Fibroblast of skin of left quadriceps (primary cell): ENCODE measurements at places on chromosomes 2 and 18.
A peak's percentile ranks its signal among the peaks of the same experiment; 100 is the strongest.

DNA sequence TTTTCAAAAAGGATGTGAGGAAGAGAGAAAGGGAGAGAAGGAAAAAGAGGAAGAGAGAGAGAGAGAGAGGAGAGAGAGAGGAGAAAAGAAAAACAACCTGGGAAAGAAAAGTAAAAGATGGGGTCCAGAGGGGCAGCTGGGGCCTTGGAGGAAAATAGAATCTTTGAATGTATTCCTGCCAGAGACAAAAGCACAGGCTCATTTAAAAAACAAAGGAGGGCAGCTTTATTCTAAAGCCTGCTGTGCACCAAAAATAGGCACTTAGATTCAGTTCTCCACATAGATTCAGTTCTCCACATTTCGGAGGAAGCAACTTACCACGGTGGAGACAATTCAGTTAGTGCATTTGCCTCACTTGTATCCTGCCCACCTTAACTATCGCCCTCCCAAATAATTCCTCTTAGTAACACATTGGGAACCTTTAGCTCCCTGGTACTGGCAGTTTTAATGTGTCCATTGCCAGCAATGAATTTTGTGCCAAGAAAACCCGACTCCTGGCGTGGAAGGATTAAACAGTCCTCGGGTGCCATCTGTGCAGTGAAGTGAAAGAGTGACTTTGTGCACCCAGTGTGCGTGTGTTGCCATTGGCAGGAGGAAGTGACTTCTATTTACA lies 71.3 kb downstream of the DPP4 start:
- DNase-seq = no peak

GRCh38 chr2:19543663-19544383 lies 185.4 kb upstream of the OSR1 start:
- no peak for DNase-seq

DNA sequence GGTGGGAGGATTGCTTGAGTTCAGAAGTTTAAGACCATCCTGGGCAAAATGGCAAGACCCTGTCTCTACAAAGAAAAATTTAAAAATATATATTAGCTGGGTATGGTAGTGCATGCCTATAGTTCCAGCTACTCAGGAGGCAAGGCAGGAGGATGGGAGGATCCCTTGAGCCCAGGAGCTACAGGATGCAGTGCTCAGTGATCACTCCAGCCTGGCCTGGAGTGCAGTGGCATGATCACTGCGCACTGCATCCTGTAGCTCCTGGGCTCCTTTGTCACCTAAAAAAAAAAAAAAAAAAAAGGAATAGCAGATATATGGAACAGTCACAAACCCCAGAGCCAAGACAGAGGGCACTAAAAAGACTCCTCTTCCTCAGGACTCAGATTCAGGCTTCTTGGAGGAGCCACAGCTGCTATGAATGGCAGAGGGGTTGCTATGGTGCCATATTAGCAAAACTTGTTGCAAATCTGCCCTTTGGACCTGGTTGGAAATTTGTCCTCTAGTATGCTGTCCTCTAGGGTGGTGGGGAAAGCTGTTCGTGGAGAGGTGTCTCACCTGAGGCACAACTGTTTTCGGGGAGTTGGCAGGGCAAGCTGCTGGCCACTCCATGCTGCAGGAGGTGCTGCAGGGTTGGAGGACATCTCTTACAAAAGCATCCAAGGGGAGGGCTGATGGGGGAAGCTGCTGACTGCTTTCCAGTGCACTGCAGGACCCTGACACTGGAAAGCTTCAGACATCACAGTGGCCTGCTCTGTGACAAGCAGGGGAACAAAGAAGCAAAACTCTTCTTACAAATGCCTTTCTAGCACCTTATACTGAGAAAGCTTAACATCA lies 22.7 kb downstream of the CYP20A1 start:
- DNase-seq = no peak

DNA sequence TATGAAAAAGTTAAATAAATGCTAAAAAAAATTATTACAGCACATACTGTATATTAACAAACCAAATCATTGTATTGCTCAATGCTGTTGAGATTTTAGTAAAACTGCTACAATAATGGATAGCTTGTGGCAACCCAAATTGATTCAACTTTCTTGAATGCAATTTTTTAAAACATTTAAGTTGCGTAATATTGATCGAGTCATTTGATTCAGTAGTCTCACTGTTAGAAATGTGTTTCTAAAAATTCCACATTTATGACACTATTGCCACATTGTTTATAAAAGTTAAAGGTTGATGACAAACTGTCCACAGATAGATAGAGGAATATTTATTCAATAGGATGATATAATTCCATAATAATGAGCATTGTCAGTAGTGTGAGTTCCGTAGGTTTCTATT lies 640.7 kb upstream of the CRIM1 start:
- no peak for DNase-seq

GRCh38 chr2:8511868-8512612 lies 169.8 kb upstream of the ID2 start:
- DNase-seq = peak; percentile 12

- no peak for DNase-seq
Measured at GRCh38 chr2:179595284-179595683, 266.1 kb downstream of the ZNF385B start.

GRCh38 chr2:200850512-200851256 lies 13.8 kb downstream of the CLK1 start:
- no peak for DNase-seq

- DNase-seq = no peak
Measured at GRCh38 chr18:73975266-73975665, 172.4 kb downstream of the FBXO15 start.

- DNase-seq = no peak
Measured at GRCh38 chr2:153101187-153101586, 377.4 kb downstream of the RPRM start.

DNA sequence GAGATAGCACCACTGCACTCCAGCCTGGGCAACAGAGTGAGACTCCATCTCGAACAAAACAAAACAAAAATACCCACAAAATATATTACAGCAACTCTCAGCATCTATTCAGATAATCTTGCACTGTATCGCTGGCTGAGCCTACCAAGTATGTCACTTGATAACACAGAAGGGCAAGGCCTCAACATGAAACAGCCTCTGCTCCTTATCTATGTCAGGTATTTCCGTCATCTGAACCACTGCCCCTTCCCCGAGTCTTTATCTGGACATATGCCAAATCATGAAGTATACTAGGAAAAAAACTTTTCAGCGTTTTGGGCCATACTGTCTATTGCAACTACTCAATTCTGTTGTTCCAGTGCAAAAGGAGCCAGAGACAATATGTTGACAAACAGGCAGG lies 17.7 kb downstream of the PDIA6 start:
- no peak for DNase-seq

DNA sequence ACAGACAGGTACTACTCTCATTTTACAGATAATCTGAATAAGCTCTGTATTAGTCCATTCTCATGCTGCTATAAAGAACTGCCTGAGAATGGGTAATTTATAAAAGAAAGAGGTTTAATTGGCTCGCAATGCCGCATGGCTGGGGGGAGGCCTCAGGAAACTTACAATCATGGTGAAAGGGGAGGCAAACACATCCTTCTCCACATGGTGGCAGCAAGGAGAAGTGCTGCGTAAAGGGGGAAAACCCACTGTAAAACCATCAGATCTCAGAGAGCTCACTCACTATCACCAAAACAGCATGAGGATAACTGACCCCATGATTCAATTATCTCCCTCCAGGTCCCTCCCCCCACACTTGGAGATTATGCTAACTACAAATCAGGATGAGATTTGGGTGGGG lies 254.4 kb downstream of the KCNE4 start:
- DNase-seq = no peak

DNA sequence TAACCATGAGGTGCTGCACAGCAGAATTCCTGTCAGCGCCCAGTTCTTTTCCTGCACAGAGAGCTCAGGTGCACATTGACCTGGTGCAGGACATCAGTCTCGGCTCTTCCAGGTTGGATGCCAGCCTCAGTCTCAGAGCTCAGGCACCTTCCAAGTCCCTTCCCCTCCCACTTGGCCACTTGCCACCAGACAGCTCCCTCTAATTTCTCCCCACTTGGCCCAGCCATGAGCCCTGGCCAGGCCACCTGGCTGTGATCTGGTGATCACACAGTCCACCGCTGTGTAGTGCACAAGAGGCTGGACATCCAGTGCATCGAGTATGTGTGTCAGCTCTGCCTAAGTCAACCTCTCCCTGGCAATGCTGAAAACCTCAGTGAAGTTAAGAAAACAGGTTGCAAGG lies 336.6 kb upstream of the MYT1L start:
- DNase-seq = no peak

DNA sequence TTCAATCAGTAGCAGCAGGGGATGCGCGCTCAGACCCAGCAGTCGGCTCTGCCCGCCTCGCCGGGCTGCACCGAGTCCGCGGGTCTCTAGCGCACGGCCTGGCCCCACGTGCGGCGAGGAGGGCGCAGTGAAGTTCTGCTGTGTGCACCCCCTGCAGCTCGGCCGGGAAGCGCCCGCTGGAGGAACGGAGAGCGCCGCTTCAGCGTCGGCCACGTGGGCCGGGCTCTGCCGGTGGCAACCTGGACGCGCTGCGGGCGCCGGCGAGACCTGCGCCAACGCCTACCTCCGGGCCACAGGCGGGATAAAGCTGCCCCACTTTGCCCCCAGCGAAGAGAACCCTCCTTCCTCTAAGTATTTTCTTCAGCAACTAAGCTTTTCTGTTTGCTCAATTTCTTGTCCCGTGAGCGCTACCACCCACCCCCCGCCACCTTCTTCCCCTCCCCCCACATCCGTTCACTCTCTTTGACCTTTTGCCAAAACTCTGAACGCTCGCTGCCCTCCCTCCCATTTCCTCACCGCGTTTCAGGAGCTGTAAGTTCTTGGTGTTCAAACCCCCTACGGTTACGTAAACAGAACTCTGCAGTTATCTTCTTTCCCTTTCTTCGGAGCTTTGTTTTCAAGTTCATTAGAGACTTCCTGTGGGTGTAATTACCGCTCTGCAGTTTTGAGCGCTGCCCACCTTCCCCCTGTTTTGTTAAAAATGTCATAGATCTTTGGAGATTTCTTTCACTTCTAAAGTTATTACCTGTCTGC lies 42.6 kb upstream of the EDAR start:
- no peak for DNase-seq

DNA sequence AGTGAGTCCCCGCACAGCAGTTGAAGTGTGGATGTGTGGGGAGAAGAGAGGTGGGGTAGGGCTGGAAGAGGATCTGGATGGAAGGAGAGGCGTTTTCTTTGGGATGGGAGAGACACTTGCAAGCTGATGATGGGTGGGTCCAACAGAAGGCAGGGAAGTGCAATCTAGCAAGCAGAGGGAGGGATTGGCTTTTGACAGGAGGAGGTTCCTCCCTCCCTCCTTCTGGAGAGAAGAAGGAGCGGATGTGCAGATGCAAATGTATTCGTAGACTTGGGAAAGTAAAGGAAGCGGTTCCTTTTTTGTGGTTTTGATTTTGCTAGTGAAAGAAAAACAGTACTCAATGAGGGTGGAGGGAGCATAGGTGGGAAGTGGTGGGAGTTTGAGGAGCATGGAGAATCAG lies 48.9 kb downstream of the LAMA3 start:
- no peak for DNase-seq
